Pancreas (tissue), 10 donors: ENCODE measurements at places on chromosomes 1 and 21.

- peak; percentile 64 for DNase-seq
Observed at GRCh38 chr21:42038826-42039425, 28.8 kb upstream of the ZBTB21 start.

DNA sequence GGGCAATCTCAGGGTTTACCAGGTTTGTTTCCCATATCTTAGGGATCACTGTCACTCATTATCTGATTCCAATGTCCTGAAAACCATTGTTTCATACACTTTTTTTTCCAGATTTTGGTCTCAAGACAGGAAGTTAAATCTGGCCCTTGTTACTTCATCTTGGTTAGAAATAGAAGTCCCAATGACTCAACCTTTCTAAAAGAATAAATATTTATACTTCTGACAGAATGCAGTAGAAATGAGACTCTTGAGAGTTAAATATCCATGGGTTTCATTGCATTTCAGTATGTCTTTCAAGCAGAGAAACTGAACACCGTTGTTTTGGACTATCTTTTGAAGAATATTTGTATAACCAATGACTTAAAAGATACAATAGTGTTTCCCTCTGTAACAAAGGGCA lies 19.8 kb upstream of the VCAM1 start:
- no peak for DNase-seq

DNA sequence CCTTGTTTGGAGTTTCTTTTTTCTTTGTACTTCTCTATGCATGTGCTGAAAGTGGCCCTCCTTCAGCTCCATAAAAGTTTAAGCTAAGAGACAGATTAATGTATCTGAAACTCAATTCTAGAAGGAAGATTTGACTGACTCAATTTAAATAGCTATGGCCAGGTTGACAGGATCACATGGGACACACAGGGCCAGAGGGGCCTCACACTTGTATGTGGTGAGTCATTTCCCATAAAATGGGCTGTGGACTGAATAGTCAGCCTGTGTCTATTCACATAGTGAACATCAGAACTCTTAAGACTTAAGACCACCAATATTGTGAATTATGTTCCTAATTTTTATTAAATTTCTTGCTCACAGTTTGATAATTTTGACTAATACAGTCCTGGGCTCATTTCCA lies 45.7 kb upstream of the DEPDC1 start:
- DNase-seq, result no peak

DNA sequence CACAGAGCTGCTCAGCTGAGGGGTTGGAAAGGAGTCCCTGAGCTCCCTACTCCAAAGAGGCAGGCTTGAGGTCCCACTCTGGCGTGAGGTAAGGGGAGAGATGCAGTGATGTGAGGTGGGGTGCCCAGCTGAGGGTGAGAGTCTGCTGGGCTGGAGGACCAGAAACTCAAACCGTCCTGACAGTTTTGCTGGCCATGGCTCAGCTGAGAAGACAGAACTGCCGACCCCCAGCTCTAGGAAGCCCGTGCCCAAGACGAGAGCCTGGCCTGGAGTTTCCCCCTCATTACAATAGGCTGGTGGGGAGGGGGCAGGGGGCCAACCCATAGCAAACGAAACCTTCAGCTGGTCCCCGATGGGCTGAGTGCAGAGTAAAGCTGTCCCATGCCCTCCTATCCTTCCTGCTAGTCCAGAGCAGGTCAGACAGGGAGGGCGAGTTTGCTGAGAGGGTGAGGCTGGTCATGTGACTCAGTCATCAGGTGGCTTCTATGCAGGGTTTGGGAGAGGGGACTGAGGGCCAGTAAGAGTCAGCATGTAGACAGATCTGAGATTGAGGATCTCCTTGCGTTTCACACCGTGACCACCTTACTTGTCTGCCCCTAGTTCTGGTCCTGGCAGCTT lies 129.3 kb downstream of the PRDM2 start:
- DNase-seq, result no peak

DNA sequence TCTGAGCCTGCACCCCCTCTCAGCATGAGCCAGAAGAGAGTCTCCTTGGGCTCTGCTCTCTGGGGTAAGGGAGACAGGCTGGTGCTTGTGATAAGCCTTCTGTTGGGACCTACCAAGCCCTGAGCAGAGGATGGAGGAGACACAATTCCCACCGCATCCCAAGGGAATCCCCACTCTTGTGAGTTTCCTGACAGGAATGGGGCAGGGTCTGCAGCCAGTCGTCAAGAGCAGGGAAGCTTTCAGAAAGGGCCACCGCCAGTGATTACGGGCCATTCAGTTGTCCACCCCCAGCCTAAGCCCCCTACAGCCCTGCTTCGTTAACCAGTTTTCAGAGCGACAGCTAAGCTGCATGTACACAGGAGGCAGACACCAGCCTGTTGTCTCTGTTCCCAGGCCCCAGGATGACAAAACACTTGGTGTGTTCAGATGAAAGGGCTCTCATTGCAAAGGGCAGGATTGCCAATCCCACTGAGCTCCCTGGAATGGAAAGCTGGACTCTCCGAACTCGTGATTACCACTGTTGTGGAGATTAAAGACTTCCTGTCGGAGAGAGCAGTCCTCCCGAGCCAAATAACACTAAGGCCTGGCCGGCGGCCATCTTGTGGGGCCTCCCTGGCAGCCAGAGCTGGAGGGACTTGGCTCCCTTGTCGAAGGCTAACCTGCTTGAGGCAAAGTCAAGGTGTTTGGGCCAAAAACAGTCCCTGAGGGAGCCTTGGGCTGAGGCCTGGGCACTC lies 37.4 kb upstream of the SLC30A1 start:
- no peak for DNase-seq

DNA sequence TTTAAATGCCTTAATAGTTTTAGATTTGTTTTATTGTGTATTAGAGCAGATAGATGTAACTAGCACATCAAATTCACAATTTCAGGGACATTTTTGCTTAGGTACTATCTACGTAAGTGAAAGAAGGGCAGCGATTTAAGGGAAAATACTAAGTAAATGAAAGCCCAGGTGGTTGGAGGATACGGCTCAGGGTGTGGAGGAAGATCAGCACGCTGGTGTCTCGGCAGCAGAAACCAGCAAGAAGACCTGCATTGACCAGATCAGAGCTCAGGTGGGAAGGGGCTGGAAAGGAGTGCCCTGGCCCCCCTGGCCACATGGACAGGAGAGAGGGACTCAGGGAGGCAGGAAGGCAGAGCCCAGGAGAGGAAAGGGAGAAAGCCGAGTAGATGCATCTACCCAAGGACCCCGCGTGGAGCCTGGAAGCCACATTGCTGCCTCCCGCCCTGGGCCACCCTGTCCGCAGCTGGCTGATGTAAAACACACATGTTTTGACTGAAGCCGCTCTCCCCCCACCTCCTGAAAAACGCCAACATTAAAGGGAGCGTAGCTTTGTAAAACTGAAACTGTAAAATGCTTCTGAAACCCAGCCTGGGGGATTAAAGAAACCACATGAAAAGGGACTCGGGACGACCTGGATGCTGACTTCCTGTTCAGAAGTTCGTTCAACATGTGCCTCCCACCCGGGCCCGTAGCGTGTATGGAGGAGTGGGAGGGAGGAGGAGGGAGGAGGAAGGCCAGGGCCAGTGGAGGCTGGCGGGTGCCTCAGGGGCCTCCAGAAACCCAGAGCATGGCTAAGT lies 72.6 kb upstream of the TARDBP start:
- no peak for DNase-seq

GRCh38 chr1:214012418-214012817 lies 24.6 kb downstream of the PROX1 start:
- no peak for DNase-seq

GRCh38 chr1:232962761-232963745 lies 12.6 kb downstream of the NTPCR start:
- no peak for DNase-seq

DNA sequence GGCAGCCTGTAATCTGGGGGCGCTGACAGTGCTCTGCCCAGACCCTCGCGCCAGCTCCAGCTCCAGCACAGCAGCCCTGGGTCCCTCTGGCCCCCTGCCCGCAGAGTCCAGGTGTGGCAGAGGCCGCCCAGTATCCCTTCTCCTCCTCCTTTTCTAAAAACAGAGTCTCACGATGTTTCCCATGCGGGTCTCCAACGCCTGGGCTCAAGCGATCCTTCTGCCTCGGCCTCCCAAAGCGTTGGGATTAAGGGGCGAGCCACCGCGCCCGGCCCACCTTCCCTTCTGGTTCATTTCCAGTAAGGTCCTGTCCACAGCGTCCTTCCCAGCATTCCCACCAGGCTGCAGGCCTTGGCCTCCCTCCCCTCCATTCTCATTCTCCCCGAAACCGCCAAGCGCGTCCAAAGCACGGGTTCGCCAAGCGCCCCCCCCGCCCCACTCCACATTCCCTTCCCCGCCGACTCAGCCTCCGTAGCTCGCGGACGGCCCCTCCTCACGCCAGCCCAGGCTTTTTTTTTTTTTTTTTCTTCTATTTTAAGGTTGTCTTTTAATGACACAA lies 2.0 kb upstream of the PCBP3 start:
- no peak for DNase-seq

GRCh38 chr21:29893687-29894086 lies 46.1 kb downstream of the GRIK1 start:
- DNase-seq, result no peak
